ENCODE measurements at places on chromosomes 16 and 17.

DNA sequence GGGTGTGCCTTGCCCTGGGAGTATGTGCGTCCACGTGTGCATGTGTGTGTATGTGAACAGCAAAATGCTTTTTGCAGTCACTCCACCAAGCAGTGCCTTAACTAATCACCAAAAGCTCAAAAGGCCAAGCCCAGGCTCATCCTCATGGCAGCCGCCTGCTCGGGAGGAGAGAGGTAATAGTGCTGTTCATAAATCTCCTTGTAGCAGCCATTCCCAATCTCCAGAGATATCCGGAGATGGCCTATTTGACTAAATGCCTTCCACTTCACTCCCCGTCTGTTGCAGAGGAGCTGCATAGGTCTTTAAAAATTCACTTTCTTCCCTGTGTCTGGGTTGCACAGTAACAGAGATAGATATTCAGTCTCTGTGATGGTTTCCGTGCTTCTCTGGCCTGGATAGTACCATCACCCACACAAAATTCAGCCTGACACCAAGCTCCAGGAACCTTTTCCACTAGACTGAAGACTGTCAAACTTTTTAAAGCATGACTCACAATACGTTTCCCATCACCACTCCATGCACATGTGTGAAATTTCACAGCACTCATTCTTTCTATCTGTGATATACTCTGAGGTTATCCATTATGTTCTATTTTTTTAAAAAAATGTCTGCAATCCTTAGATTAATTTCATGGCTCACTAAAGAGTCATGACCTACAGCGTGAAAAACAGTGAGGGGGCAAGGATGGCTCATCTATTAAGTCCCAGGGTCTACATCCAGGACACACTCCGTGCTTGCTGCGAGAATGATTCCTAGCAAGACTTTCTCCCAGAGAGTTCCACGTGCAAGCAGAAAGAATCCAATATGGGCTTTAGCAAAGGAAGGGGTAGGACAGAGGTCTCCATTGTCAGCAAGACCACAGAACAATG, 357.8 kb downstream of the GRIN2A start:
- no peak for DNase-seq

DNA sequence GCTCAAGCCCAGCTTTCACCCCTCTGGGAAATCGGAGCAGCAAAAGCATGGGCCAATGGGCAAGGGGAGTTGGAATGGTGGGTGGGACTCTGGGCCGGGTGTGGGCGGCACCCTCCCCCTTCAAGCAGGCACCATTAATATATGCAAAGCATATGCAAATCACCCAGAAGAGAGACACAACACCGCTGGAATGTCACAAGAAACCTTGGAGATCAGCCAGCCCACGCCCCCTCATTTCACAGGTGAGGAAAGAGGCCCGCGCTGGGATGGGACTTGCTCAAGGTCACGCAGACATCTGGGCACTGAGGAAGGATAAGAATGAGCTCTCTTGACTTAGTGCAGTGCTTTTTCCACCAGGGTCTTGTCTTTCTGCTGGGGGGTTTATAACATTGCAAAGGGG, 4.8 kb downstream of the SRCIN1 start:
- no peak for DNase-seq

DNA sequence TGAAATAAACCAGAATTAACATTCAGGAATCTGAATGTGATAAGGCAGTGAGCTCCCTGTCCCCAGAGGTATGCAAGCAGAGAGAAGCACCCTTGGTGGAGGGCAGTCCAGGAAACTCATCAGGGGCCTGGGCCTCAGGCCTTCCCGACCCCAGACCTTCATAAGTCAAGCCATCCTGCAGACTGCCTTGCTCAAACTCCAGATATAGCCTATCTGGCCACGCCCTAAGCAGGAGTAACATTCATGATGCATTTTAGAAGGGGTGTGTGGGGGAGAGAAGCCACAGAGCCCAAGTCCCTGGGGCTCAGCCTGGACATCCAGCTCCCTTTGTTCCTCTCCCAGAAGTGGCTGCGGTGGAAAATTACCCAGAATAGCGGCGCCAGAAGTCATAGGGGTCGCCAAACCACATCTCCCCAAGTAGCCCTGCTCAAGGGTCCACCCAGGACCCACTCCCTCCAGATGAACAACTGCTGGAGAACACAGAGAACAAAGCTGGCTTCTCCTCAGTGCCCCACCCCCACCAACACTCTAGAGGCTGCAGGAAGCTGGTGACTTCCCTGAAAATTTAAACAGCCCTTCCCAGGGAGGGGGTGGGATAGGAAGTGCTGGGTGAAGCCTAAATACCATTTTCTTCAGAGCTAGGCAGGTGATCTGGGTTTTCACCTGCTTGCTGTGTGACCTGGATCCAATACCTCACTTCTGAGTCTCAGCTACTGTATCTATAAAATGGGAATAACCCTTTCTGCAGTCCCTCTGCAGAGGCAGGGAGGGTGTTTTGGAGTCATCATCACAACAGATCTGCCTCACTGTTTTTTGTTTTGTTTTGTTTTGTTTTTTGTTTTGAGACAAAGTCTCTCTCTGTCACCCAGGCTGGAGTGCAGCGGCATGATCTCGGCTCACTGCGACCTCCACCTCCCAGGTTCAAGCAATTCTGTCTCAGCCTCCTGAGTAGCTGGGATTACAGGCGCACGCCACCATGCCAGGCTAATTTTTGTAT, 1.5 kb upstream of the SREBF1 start:
- DNase-seq = no peak

GRCh38 chr16:1991948-1992703, 2.4 kb downstream of the SYNGR3 start:
- DNase-seq = peak; percentile 97

- no peak for DNase-seq
These were observed 22.7 kb downstream of the RPH3AL start for GRCh38 chr17:329784-330420.

DNA sequence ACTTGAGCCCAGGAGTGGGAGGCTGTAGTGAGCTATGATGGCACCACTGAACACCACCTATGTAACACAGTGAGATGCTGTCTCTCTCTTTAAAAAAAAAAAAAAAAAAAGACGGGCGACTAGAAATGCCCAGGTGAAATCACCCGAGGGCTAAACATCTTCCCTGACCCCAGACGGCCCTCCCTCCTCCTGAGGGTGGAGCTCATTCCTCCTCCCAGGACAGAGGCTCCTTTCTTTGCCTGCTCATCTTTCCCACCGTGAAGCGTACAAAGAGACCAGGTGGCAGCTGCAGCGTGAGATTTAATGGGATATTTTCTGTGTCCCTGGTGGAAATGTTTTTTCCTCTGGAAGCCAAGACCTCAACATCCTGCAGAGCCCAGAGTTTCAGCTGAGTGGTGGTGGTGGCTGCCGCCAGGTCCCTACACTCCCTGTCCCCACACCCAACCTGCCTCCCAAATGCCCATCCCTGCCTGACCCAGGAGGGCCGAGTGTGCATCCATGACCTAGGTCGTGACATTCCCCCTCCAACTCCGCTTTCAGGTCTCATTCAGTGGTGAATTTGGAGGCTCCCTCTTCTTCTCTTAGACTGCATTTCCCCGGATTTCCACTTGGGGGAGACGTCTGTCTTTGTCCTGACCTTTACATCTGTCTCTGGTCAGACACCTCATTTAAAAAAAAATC, 14.4 kb upstream of the GPRC5B start:
- DNase-seq = peak; percentile 51

- no peak for DNase-seq
These were observed 19.5 kb upstream of the CLEC18A start for GRCh38 chr16:69931631-69932030.

GRCh38 chr17:57104461-57105175, 19.6 kb downstream of the AKAP1 start:
- DNase-seq = no peak
